T follicular helper cell (primary cell): ENCODE measurements at places on chromosomes 12 and 14.

DNA sequence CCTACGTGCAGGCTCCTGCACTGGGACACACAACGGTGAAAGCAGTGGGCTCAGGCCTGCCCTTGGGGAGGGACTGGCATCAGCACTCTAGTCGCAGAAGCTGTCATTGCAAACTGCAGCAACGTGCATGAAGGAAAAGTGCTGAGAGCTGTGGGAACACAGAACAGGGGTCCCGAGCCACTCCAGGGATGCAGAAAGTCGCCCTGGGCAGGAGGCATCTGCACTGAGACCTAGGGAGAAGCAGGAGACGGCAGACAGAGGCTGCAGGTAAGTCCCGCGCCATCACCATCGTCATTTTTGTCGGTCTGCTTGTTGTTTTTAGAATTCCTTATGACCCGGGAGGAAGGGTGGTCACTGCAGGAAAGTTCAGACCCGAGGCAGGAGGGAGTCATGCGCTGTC lies 21.6 kb upstream of the RIMBP2 start:
- no peak for DNase-seq

- DNase-seq = no peak
These were observed 8.1 kb downstream of the LETMD1 start for GRCh38 chr12:51056242-51056641.

DNA sequence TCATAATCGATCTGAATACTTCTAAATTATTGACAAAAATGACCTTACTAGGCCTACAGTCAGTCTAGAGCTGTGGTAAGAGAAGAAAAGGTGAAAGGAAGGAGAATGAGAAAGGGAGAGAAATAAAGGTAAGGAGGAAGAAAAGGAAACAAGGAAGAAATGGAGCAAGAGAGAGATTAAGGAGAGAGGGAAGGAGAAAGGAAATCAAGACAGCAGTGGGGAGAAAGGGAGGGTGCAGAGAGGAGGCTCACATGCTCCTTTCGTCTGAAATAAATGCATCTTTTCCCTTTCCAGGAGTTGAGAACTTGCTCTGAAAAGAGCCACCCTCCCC lies 3.7 kb downstream of the RNASE9 start:
- DNase-seq = no peak

- DNase-seq = no peak
These were observed 211.1 kb upstream of the RGS6 start for GRCh38 chr14:71720978-71721624.
